Cerebellum (tissue), 4 donors: ENCODE measurements at places on chromosomes 5 and 9. TPM values are rescaled to one million over a fixed set of nuclear protein-coding genes. Genes with fewer than 3 reads are reported as not detected.

The NPR3 gene
- 3.6 TPM for total RNA-seq

The RANBP17 gene
- total RNA-seq = 145 TPM

DNA sequence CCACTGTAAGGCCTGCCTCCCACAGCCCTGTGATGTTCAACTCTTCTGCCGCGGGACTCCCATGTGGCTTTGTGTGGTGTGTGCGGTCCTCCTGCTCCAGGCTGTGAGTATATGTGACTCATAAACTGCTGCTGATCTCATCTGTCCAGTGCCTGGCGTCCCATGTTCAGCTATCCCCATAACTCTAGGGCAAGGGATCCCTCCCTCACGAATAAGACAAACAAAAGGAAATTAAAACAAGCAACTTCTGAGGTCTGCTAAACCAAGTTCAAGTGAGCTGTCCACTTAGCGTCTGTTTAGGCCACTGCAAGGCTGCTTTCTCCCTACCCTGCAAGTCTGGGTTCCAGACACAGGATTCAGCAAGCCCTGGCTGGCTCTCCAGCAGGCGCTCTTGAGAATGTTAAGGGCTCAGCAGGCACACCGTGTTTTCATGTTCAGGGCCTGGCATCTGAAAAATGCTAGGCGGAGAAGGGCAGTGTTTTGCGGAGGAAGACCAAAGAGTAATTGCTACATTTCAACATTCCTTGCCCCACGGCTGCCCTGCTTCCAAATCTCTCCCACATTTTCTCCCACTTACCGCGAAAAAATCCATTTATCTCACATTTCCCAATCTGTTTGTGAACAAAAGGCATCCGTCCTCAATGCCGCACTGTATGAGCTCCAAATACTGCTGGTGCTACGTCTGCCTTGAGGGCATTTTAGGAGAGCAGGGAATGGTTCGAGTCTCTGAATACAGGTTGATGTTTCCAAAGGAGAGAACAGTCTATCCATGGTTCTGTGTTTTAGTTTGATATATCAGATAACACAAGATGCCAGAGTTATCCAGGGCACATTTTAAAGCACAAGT lies 280.2 kb downstream of the SEMA5A start:
- DNase-seq = no peak

DNA sequence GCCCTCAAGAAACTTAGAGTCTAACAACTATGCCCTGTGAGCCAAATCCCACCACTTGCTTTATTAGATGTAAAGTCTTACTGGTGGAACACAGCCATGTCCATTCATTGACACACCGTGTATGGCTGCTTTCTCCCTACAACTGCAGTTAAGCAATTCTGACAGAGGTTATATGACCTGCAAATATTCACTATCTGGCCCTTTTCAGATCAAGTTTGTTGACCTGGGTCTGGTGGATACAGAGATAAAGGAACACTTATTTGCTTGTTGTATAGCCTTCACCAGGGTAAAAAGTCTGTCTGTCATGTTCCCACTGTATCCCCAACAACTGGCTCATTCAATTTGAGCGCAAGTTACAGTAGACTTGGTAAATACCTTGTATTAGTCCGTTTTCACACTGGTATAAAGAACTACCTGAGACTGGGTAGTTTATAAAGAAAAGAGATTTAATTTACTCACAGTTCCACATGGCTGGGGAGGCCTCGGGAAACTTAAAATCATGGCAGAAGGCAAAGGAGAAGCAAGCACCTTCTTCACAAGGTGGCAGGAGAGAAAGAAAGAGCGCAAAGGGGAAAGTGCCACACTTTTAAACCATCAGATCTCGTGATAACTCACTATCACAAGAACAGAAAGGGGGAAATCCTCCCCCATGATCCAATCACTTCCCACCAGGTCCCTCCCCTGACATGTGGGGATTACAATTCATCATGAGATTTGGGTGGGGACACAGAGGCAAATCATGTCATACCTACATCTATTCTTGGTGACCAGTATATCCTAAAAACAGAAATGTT lies 27.9 kb downstream of the DEPDC1B start:
- no peak for DNase-seq

DNA sequence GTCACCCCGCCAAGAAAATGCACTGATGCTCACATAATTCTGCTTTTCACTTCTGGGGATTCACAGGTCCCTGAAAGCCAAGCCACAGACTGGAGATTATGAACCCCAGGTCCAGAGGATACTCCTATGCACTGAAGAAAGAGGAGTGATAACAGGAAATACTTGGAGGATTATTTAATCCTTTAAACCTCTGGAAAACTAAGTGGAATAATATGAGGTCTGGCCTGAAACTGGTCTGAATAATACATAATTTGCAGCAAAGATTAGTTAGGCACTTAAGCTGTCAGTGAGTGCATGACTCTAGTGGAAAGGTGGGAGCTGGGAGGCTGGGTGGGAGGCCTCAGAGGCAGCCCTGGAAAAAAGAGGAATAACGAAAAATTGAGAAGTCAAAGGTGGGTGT lies 45.7 kb downstream of the MARCHF3 start:
- DNase-seq = no peak

GRCh38 chr9:92147030-92147851 lies 32.0 kb upstream of the SPTLC1 start:
- DNase-seq = no peak

DNA sequence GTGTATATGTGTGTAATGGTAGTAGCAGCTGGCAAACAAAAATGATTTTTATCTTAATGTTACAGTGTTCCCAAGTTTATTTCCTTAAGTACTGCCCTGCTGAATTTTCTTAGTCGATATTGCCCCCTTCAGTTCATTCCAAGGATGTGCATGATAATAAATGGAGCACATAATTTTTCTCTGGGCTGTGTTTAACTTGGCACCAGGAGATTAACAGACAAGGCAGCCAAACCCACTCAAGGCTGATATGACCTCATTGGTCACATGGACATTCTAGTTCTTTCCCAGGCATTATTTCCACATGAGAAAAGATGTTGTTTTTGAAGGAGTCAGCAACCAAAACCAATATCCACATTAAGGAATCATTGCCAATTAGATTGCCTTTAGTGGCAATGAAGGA lies 61.8 kb downstream of the COX7C start:
- DNase-seq = peak; percentile 15

GRCh38 chr9:27861887-27862286 lies 288.6 kb upstream of the C9orf72 start:
- DNase-seq = no peak
